Activated CD8-positive, alpha-beta memory T cell treated with anti-CD3 and anti-CD28 coated beads for 24 hours (primary cell): ENCODE measurements at places on chromosomes 7 and 10.

DNA sequence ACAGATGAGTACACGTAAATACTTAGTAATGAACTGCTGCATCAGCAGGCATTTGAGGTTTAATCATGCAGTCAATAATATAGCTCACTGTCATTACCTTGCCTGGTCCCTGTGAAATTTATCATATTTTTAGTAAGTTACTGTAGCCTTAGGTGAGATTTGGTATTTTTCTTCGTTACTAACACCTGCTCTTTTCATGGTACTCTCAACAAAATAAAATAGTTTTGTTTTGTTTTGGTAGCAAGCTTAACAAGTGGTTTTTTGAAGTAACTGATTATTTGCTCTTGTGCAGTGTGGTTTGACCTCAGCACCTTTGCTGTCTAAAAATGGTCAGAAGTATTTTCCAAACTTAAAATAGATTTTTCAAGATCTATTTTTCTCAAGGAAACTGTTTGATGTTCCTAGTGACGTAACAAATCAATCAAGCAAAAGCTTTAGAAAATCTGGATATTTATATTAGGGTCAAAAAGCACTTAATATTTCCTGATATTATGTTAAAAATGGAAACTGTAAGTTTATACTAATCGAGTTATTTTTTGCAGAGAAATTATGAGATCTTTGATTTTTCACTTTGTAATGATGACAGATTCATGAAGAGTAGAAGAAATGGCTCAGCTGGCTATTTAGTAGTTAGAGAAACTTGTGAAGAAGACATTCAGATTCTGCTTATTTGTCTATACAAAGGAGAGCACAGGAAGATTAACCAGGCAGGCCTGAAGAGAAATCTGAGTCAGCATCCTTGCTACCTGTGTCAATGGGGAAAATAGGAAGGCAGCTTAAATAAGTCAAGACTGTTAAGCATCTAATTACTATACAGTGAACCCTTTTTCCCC lies 21.0 kb upstream of the RPA3 start:
- DNase-seq, result no peak

DNA sequence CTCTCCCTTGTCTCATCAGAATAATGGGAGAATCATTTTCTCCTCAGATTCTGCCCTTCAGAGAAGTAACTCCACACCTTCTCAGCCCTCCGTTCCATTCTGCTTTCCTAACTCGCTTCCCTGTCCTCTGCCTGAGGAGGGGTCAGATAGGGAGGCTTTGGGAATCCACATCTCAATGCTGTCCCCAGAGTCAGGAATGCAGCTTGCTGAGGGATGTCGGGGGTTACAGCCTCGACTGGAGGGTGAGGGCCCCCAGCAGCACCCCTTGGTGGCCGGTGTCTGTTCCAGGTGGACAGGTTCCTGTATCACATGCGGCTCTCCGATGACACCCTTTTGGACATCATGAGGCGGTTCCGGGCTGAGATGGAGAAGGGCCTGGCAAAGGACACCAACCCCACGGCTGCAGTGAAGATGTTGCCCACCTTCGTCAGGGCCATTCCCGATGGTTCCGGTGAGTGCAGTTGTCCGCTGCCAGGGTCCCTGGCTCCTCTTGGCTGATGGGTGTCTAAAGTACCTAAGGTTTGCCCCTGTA lies 6.9 kb downstream of the HKDC1 start:
- DNase-seq, result no peak

- DNase-seq, result no peak
These were observed 25.2 kb downstream of the IMMP2L start for GRCh38 chr7:111537134-111537533.

DNA sequence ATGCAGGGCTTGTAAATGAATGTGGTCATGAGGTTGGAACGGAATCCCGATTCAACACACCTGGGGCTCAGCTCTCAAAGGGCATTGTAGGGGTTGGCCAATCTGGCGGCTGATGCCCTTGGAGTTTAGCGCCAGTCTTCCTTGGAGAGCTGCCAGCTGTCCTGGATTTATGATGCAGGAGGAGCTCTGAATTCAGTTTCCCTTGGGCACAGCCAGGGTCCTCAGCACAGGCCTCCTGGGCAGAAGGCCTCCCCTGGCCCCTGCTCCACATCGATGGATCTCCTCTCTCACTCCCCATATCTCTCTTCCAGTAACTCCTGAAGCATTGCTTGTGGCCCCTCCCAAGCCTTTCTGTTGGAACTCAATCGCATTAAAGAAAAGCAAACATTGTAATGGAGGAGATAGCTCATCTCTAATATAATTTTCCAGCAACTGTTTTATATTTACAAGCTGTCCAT lies 985 bp upstream of the CYTH3 start:
- no peak for DNase-seq

DNA sequence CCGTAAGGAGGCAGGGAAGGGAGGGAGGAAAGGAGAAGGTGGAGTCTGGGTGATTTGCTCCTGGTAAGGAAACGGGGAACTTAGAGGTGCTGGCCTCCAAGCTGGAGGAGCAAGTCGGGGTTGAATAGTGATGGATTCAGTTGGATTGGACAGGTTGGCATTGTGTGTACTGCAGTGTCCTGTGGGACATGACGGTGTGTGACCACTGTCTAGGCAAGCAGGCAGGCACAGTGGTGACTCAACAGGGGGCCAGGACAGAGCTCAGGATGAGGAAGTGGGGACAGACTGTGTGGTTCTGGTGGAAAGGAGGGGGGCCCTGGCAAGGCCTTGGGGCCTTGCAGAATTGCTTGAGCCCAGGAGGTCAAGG lies 48.8 kb downstream of the COL26A1 start:
- no peak for DNase-seq

DNA sequence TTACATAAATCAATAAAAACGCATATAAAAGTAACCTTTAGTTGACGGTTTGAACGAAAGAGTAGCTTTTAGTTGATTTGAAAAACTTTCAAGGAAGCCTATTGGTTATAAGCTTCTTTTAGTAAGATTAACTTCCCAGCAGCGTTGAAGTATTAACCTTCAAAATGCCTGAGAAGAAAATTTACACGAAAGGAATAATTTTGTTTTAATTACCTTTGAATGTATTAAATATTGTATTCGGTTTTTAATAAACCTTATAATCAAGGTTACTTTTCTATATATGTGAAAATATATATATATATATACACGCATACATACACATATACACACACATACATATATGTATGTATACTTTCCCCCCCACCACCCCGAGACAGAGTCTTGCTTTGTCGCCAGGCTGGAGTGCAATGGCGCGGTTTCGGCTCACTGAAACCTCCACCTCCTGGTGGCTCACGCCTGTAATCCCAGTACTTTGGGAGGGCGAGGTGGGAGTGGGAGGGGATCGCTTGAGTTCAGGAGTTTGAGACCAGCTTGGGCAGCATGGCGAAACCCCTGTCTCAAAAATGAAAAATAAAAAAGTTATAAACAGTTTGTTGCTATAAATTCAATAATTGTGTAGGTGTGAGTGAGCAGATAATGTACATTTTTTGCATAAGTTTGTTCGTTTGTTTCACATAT lies 57.6 kb upstream of the EZH2 start:
- DNase-seq, result peak; percentile 79

DNA sequence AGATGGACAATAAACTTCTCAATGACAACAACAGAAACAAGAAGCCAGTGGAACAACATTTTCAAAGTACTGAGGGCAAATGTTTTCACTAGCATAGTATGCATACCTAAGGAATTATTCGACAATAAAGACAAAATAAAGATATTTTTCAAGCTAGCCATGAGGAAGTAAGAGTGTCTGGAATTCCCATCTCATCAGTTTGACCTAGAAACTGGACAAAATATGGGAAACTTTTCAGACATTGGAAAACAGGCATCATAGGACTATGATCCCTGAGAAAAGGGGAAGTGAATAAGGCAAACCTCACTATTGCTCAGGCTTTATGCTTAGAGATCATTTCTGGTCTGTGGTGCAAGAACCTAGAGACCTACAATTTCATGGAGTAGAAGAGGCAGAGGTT lies 86.3 kb downstream of the OAT start:
- no peak for DNase-seq

DNA sequence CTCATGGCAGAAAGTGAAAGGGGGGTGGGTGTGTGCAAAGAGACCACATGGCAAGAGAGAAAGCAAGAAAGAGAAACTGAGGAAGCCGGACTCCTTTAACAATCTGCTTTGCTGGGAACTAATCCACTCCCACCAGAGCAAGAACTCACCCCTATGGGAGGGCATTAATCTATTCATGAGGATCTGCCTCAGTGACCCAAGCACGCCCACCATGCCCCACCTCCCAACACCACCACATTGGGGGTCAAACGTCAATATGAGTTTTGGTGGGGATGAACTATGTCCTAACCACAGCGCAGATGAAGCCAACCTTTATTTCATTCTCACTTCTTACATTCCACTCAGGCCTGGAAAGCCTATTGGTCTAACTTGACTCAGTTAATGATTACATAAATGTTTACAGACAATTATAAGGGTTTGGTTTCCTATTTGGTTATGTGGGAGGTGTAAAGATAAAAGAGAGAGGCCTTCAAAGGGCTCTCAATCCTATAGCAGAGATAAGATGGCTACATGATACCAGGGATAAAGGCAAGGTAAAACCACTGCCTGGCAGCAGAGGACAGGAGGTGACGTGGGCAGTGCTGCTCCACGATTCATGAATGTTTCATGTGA lies 601.8 kb downstream of the PARD3 start:
- DNase-seq, result no peak

DNA sequence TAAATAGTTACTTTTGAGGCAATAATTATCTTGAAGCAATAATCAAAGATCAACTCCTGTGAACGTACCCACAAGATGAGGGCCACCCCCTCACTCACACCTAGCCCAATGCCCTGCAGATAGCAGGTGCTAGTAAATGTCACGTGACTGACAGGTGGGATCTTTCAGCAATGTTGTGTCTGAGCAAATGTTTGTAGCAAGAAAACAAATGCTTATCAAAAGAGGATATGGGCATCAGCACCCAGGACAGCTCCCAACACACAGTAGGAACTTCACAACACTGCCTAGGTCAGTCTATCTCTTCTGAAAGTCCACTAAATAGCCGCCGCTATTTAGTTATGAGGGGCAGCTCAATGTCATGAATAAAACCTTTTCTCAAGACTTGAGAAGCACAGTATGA lies 120.8 kb upstream of the PDLIM1 start:
- no peak for DNase-seq

GRCh38 chr10:78247821-78248220 lies 214.2 kb downstream of the RPS24 start:
- no peak for DNase-seq

DNA sequence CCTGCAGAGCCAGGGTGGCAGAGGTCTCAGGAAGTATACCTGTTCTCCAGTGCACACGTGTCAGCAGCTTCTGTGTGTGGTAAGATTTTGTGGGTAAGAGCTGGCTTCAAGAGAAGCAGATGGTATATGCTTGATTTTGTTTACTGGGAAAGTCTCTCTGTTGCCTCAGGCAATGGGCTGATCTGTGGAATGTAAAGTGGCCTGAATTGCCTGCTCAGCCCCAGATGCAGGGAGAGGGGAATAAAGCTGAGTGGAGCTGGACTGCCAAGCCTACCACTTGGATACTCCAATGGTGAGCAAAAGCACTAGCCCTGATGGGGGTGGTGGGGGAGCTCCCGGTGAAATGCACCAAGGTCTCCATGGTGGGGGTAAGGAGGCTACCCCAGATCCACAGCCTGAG lies 156.1 kb downstream of the WDR11 start:
- DNase-seq, result no peak

DNA sequence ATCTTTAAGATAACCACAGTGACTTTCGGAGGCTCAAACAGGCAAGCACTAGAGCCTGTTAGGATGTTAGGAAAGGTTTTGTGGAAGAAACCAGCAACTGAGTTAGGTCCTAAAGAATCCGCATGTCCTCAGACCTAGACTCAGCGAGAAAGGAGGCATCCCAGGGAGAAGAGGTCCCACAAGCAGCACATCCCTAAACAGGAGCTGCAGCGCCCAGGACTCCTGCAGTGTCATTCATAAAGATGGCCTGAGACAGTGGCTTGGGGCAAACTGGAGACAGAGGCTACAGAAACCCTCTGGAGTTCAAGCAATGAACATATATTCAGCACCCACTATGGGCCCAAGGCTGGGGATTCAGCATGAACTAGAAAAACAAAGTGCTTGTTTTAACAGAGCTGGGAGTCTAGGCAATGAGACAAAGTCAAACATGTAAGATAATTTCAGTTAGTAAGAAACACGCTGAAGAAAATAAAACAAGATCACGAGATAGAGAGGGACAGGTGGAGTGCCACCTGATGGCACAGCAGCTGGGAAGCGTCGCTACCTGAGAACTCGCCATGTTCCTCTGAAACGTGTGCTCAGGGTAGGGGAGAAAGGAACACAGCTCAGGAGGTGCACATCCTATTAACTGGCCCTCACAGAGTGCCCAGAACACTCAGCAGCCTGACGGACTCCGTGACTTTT lies 48.1 kb downstream of the PARD3 start:
- DNase-seq, result no peak

DNA sequence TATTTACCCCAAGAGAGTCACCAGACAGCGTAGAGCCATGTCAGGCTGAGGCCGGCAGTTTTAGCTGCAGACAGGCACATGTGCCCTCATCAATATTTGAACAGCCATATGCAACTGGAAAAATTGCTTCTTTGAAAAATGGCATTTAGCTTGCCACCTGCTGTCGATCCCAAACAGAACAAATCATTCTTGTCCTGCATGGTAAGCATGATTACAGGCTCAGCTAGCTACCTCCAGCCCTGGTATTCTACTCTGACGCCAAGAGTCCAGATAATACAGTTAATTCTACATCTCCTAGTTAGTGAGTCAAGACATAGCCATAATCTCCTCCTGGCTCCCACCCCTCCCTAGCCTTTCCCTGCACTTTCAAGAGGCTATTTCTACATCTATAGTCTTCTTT lies 7.7 kb downstream of the CREB3L2 start:
- DNase-seq, result no peak

DNA sequence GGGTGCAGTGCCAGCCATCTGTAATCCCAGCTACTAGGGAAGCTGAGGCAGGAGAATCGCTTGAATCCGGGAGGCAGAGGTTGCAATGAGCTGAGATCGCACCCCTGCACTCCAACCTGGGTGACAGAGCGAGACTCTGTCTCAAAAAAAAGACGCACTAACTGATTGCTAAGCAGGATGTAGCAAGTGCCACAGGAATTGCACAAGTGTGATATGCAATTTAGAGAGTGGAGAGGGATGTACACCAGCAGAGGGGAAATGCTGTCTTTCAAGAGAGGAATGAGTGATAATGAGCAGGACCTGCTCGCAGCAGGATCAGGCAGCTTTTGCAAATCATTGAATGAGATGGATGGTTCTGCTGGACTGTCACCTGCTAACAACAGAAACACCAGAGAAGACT lies 13.3 kb upstream of the SLC16A12 start:
- DNase-seq, result no peak

DNA sequence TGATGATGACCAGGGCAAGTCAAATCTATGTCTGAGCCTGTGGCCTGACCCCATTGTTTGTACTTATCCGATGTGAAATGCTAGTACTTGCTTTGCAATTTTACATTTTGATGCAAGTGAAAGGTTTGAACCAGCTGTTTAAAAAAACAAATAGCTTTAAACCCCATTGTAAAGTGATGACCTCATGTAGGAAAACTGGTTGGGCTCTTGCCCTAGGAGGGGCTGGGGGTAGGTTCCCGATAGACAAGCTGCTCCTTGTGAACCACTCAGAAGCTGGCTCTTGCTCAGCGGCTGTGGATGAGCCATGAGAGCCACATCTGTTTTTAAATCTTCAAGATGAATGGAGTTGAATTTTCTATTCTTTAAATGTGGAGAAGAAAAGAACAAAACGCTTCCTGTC lies 185.3 kb downstream of the WDR11 start:
- DNase-seq, result no peak
